Naive thymus-derived CD4-positive, alpha-beta T cell (primary cell): ENCODE measurements at places on chromosomes 3 and 15. TPM values are rescaled to one million over a fixed set of nuclear protein-coding genes. Genes with fewer than 3 reads are reported as not detected.

Gene HYKK
- 6.2 TPM for total RNA-seq

Gene AGBL1
- total RNA-seq: not detected

Gene PRICKLE2
- total RNA-seq: not detected

DNA sequence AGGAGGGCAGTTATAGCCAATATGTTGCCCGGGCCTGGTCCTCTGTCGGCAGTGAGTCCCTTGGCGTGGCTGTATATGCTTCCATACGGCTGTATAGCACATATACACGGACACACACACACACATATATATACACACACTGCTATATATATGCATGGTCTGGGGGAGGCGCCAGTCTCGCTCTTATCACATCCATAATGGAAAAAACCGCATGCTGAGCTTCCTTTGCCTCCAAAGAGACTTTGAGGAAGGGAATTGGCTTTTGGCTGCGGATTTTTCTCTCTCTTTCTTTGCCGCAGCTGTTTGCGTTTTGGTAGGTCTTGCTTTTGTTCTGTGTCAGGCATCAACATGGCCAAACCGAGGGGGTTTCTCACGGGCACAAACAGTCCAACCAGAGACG, 11.3 kb upstream of the TMEM115 start:
- no peak overlapping the region for H3K27ac ChIP-seq
- no peaks in the 10 kb centered on the region for H3K36me3 ChIP-seq
- no peak overlapping the region for H3K4me3 ChIP-seq
- H3K27me3 ChIP-seq: no peaks in the 10 kb centered on the region
- DNase-seq: no peak

- DNase-seq: no peak
- no peaks in the 10 kb centered on the region for H3K36me3 ChIP-seq
- peak overlapping the region; percentile 94 for H3K27ac ChIP-seq
- H3K27me3 ChIP-seq: no peaks in the 10 kb centered on the region
Measured at GRCh38 chr15:31344823-31345605, 18.4 kb downstream of the KLF13 start.

DNA sequence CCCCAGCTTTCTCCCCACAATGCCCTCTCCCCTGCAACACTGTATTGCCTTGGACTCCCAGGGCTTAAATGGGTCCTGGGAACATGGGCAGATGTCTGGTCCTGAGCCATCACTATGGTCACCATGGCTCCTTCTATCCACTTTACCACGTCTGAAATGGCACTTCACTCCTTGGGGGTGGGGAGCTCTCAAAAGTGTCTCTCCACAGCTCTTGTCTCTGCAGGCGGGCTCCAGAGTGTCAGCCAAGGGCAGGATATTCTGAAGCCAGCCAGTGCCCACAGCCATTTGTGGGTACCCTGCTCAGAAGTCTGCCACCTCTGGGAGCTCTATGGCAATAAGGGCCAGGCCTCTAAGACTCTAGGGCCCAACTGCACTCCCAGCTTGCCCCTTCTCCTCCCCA, 163.9 kb downstream of the PPM1L start:
- no peak for DNase-seq
- no peaks in the 10 kb centered on the region for H3K36me3 ChIP-seq
- no peaks in the 10 kb centered on the region for H3K27me3 ChIP-seq
- H3K27ac ChIP-seq: no peak overlapping the region

- H3K4me1 ChIP-seq: no peaks in the 10 kb centered on the region
- H3K36me3 ChIP-seq: no peaks in the 10 kb centered on the region
- H3K27me3 ChIP-seq: no peaks in the 10 kb centered on the region
- DNase-seq: no peak
- no peak overlapping the region for H3K4me3 ChIP-seq
Measured at GRCh38 chr3:8984526-8984925, 21.3 kb upstream of the RAD18 start.

- H3K4me1 ChIP-seq: no peaks in the 10 kb centered on the region
- DNase-seq: no peak
- no peak overlapping the region for H3K27ac ChIP-seq
- H3K36me3 ChIP-seq: no peaks in the 10 kb centered on the region
Measured at GRCh38 chr3:129352045-129352444, 73.4 kb downstream of the HMCES start.
